Camera-type eye (tissue), 1 donor: ENCODE measurements at places on chromosomes 7 and 10. TPM values are rescaled to one million over a fixed set of nuclear protein-coding genes. Genes with fewer than 3 reads are reported as not detected.

Gene GCK
- 5.9 TPM for total RNA-seq

Gene DIP2C
- total RNA-seq, result 39.2 TPM

Gene STX1A
- total RNA-seq, result 22.0 TPM

Gene CALD1
- 151 TPM for total RNA-seq

Gene ZCCHC24
- total RNA-seq, result 17.9 TPM

Gene CYP17A1
- total RNA-seq, result 0.33 TPM

Gene SPAM1
- not detected for total RNA-seq

Gene NXPH1
- 1.6 TPM for total RNA-seq

Gene OR6B1
- not detected for total RNA-seq

Gene CTNNA3
- 9.3 TPM for total RNA-seq
